Left colon (tissue), 2 donors: ENCODE measurements at places on chromosomes 11 and 22. TPM values are rescaled to one million over a fixed set of nuclear protein-coding genes. Genes with fewer than 3 reads are reported as not detected.
A peak's percentile ranks its signal among the peaks of the same experiment; 100 is the strongest.

Gene APOBEC3H
- total RNA-seq = not detected

Gene GP1BB
- 0.40 TPM for total RNA-seq

GRCh38 chr11:37504921-37505320 lies 906.9 kb upstream of the RAG2 start:
- no peak for DNase-seq

DNA sequence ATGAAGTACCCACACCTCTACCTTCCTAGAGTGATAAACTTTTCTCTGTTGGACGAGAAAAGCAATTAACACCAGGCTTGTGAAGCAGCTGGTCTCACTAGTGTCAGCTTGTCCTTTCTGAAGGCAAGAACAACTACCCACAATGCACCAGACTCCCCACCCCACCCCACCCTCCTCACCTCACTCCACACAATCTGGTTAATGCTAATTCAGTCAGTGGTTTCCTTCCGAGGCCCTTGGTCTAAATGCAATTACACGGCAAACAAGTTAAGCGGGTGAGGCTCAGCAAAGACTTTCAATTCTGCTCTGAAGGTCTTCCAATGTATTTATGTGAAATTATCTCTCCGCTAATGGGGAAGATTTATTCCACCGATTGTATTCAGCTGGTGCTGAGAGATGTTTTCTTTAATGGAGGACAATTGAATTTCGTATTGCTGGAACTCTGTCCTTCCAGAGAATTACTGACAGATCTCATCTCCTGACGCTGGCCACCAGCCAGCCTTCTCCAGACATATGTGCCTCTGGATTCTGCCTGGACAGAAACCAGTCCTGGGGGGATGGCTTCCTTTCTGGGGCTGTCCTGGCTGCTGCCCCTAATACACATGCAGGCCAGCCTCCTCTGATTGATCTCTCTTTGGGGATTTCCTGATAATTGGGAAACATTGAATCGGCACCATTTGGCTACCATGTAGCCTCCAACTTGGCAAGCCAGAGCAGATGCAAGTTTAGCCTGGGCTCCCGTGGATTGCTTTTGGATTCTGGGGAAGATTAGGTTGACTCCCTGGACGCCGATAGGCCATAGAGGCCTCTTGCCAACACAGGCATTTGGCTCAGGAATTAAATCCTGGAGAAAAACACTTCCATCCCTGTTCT lies 165.8 kb upstream of the NARS2 start:
- peak; percentile 32 for DNase-seq

- no peak for DNase-seq
These were observed 15.2 kb upstream of the GCAT start for GRCh38 chr22:37792494-37792893.

- peak; percentile 15 for DNase-seq
These were observed 104.6 kb upstream of the FGF3 start for GRCh38 chr11:69923641-69924307.
